ENCODE measurements at places on chromosomes 5 and 9.

DNA sequence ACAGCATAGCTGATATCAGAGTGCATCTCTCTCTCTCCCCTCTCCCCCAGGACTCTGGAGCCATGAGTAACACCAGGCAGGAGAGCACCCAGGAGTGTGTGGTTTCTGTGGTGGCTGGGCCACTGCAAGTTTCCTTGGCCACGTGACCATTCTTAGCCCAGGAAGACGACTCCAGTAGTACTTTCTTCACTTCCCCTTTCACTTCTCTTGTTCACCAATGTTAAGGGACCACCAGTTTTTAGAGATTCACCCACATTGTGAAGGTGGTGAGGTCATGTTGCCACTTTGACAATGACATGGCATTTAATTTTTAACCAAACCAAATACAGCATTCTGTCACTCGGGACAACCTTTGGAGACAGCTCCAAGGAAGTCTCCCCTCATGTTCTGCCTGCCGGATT, 17.9 kb upstream of the DAPK1 start:
- peak; percentile 94 for DNase-seq

- DNase-seq: peak; percentile 45
Measured at GRCh38 chr9:6566409-6567139, 79.0 kb downstream of the GLDC start.

DNA sequence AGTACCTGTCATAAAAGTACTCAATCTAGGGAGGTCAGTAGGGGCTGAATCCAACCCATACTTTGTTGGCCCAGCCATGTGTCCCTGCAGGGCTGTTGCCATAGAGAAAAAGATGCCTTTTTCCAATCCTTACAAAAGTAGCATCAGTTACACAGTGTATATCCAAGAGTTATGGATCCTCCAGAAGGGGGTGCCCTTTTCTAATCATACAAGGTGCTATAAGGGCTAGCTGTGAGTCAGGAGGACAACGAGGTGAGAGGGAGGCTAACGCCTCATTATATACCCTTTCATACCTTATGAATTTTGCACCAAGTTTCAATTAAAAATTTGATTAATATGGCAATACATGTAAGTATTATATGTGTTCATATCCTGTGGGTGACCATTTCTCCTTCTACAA, 4.8 kb downstream of the KIAA0825 start:
- no peak for DNase-seq

DNA sequence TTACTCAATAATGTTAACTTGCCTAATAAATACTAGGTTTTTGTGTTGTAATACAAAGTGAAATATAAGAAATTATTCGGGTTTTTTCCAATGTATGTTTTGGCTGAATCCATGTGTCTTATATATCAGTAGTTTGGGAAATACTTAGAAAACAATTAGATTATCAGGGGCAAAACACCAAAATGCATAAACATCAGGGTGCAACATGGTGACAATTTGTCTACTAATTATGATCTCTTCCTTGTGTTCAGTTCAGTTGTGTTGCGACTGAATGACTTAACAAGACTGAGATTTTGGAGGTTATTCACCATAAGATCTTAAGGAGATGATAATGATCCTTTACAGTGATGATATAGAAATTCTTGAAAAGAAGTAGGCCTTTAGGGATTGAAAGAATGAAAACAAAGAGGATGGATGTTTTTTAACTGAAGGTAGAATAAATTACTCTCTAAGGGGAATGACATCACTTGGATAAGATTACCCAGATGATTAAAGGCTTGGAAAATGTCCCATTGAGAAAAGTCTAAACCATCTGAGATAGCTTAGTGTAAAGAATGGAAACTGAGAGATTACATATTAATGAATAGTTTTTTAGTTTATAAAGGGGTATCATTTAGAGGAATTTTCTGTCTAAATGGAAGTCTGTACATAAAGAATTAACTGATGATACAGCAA, 415.8 kb downstream of the SPATA31D1 start:
- DNase-seq: no peak

GRCh38 chr5:93807846-93808245, 66.4 kb upstream of the POU5F2 start:
- DNase-seq: no peak

DNA sequence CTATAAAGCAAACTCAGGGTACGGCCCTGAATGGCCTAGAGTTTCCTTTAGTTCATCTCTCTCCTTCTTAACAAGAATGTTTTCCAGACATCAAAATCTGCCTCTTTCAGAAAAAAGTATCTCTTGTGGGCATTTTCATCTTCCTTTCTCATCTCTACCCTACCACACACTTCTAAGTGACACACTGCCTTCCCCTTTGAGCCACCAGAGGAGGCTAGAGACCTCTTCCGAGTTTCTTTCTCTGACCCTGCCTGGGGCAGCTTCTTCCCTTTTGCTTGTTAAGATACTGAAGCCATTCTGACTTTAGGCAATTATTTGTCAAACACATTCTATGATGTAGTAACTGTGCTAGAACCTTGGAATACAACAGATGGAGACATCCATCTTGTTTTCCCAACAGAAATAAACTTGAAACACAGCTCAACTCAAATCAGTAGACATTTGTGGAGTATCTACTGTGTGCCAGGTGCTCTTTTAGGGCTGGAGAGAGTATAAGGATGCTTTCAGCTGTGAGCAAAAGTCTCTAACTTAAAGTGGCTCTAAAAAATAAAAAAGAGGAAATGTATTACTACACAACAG, 8.6 kb upstream of the SV2C start:
- DNase-seq: peak; percentile 60

GRCh38 chr9:95273369-95274022, 44.0 kb downstream of the FANCC start:
- peak; percentile 15 for DNase-seq

DNA sequence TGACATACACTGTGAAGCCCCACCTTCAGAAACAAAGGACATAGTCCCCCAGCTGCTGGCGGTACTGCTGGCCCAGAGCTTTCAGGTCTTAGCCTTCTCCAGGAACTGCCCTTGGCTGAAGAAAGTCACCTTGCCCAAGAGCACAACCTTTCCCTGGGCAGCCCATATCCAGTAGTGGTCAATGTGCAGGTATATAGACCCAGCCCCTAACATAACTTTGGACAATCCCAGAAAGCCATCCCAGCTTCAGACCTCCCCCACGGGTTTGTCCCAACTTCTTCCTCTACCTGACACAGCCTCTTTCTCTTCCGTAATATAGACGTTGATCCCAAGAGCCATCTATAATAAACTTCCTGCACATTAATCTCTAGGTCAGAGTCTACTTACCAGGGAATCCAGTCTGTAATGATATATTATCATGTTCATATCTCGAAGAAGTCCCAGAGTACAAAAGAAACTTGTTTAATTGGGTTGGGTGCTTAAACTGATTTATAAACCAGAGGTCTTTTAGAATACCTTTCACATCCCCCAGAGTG, 157.4 kb downstream of the SNCAIP start:
- no peak for DNase-seq

- DNase-seq: no peak
Measured at GRCh38 chr5:95689680-95690079, 6.9 kb upstream of the SPATA9 start.

DNA sequence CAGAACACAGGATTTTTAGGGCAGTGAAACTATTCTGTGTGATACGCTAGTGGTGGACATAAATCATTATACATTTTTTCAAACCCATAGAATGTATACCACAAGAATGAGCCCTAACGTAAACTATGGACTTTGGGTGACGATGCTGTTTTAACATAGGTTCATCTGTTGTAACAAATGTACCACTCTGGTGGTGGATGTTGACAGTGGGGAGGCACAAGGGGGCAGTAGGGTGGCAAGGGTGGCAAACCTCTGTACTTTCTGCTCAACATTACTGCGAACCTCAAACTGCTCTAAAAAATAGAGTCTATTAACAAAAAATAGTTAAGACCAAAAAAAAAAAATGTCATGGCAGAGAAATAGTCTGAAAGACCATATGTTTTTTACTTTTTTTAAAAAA, 9.1 kb upstream of the MVB12B start:
- DNase-seq: peak; percentile 46

DNA sequence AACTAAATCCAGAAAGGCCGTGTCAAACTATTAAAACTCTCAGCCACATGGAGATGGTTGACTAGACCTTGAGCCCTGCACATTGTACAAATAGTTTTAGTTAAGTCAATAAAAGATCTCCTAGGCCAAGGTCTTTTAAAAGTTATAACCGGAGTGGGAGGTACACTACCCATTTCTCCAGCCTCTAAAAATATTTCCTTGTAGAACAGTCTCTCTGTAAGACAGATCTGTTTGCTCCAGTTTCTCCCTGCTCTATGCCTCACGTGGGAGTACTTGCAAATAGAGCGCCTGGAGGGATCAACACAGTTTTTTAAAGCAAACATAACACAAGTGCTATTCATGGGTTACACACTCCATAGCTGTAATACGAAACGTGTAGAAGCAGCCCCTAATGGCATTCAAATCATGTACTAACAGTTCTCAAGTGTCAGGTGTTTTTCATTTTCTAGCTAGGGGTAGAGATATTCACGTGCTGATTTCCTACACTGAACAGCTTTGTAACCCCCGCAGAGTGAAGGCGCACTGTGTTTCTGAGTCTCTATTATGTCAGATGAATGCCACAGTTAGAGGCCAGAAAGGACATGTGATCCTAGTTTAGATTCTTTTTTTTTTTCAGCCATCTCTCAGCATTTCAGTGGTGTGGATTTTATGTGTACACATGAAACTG, 703.4 kb upstream of the GRAMD2B start:
- no peak for DNase-seq

GRCh38 chr9:10605388-10605787, 7.4 kb downstream of the PTPRD start:
- DNase-seq: no peak

- no peak for DNase-seq
Measured at GRCh38 chr9:8224381-8224801, 424.8 kb upstream of the DMAC1 start.

GRCh38 chr5:82641331-82642003, 363.3 kb upstream of the RPS23 start:
- peak; percentile 86 for DNase-seq
